ENCODE measurements at places on chromosomes 4 and X. TPM values are rescaled to one million over a fixed set of nuclear protein-coding genes. Genes with fewer than 3 reads are reported as not detected.

ETDA gene
- polyA plus RNA-seq, result not detected

AR gene
- not detected for polyA plus RNA-seq

AREG gene
- not detected for polyA plus RNA-seq

HTN3 gene
- not detected for polyA plus RNA-seq

SPATA4 gene
- 0.34 TPM for polyA plus RNA-seq

HSFX4 gene
- not detected for polyA plus RNA-seq

MND1 gene
- 2.4 TPM for polyA plus RNA-seq

NAP1L2 gene
- polyA plus RNA-seq, result 0.12 TPM

LAMTOR3 gene
- 29.7 TPM for polyA plus RNA-seq

- no peak overlapping the region for H3K4me3 ChIP-seq
- H3K36me3 ChIP-seq, result no peaks in the 10 kb centered on the region
- H3K27me3 ChIP-seq, result no peaks in the 10 kb centered on the region
- H3K4me1 ChIP-seq, result no peaks in the 10 kb centered on the region
- no peak for DNase-seq
Measured at GRCh38 chr4:64250061-64250460, 159.2 kb downstream of the TECRL start.

DNA sequence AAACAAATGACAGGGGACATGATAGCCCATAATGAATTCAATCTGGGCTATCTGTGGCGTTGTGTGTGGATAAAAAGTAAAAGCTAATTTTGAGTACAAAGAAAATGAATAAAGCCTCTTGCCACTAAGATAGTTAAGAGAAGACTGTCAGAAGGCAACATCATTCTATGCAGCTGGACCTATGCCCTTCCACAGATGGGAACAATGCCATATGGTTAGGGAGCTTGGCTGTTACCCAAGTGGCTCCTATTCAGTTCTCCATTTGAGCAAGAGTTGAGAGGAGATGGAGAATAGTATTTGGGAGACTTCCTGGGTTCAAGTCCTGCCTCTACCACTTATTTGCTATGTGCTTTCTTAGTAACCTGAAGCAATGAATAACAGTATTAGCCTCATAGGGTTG lies 107.7 kb downstream of the ANXA3 start:
- no peaks in the 10 kb centered on the region for H3K27me3 ChIP-seq
- no peak for DNase-seq
- no peaks in the 10 kb centered on the region for H3K36me3 ChIP-seq
- H3K27ac ChIP-seq, result peak overlapping the region; percentile 64
- H3K4me1 ChIP-seq, result peaks cover 36% of the 10 kb centered on the region

DNA sequence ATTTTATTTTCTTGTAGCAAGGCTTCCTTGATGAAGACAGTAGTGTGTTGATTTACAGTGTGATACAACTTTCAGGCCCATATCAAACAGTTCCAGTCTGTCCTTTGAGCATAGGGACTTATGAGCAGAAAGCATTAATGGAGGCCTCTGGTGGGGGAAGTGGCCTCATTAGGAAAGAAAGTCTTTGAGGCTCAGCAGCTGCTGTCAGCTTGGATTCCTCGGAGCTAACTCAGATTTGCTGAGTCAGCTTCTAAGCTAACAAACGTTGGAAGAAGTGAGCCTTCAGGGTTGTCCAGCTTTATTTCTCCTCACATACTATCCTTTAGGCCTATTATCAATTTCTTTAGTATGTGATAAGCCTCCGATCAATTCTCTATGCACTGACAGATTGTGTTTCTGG lies 15.8 kb upstream of the SFRP2 start:
- H3K36me3 ChIP-seq, result no peaks in the 10 kb centered on the region
- H3K4me1 ChIP-seq, result peaks cover under 1% of the 10 kb centered on the region
- no peak for DNase-seq
- H3K27me3 ChIP-seq, result no peaks in the 10 kb centered on the region
- H3K4me3 ChIP-seq, result no peak overlapping the region
- no peak overlapping the region for H3K27ac ChIP-seq

DNA sequence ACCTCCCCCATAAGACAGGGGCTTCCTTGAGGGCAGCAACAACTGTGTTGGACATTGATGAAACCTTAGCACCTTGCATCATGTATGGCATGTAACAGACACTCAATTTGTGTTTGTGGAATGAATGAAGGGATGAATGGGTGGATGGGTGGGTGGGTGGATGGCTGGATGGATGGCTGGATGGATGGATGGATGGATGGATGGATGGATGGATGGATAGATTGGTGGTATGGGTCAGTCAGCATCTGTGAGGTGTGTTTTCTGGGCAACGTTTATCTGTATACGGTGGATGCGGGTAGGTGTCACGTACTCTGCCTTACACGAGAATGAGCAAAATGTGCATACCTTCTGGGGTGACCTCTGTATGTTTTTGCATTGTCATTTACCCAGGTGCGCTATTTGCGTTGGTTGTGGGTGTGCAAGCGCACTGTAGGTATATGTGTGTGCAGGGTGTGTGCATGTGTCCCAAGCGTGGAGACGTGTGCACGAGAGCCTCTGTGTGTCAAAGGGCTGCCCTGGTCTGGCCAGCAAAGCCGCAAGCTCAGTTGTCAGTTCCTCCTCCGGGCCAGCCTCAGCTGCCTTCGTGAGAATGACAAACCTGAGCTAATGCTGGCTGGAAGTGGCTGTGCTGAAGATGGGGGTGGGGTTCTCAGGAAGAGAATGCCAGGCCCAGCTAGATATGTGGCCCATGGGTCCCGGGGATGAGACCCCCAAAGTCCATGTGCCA lies 26.5 kb downstream of the ELF4 start:
- DNase-seq, result no peak
- H3K27me3 ChIP-seq, result peaks cover 36% of the 10 kb centered on the region
- no peak overlapping the region for H3K27ac ChIP-seq

GRCh38 chrX:18938710-18939109 lies 45.2 kb downstream of the PHKA2 start:
- DNase-seq, result no peak
- H3K4me3 ChIP-seq, result no peak overlapping the region
- H3K27ac ChIP-seq, result no peak overlapping the region
- H3K36me3 ChIP-seq, result peaks cover 15% of the 10 kb centered on the region
- no peaks in the 10 kb centered on the region for H3K4me1 ChIP-seq

DNA sequence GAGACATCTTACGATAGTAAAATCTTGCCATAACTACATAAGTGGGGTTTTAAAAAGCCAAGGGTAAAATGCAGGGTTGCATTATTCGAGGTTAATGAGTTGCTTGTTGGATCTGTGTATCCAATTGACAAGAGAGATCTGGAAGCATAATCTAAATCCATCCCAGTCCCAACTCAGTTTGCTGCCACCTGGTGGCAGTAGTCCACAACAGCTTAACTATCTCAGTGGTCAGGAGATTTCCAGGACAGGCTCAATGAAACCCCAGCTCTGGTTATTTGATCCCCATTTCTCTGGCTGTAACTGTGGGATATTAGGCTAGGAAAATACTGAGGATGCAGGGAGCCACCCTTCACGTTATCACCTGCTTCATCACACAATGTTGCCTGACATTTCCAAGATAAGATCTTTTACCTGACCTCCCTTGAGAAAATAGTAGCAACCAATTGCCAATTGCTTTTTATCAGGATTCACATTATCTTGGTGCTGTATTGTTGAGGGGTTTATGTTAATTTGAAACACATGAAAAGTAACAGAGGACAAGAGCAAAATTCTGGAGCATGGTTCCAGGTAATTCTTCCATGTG lies 88.2 kb upstream of the TNIP3 start:
- no peaks in the 10 kb centered on the region for H3K4me1 ChIP-seq
- H3K27ac ChIP-seq, result no peak overlapping the region
- DNase-seq, result peak; percentile 66
- no peak overlapping the region for H3K4me3 ChIP-seq

GRCh38 chrX:24577091-24577490 lies 70.1 kb downstream of the PCYT1B start:
- no peak for DNase-seq
- H3K36me3 ChIP-seq, result no peaks in the 10 kb centered on the region
- no peaks in the 10 kb centered on the region for H3K4me1 ChIP-seq
- no peak overlapping the region for H3K4me3 ChIP-seq
- no peak overlapping the region for H3K27ac ChIP-seq

GRCh38 chrX:117689956-117690355 lies 426.7 kb downstream of the KLHL13 start:
- no peak overlapping the region for H3K4me3 ChIP-seq
- no peak for DNase-seq
- no peak overlapping the region for H3K27ac ChIP-seq
- no peaks in the 10 kb centered on the region for H3K27me3 ChIP-seq
- no peaks in the 10 kb centered on the region for H3K4me1 ChIP-seq

DNA sequence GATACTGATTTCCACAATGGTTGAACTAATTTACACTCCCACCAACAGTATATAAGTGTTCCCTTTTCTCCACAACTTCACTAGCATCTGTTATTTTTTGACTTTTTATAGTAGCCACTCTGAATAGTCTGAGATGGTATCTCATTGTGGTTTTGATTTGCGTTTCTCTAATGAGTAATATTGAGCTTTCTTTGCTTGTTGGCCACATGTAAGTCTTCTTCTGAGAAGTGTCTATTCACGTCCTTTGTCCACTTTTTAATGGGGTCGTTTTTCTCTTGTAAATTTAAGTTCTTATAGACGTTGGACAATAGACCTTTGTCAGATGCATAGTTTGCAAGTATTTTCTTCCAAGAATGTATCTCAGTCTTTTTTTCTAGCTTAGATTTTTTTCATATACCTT lies 10.0 kb downstream of the FBXW7 start:
- H3K4me3 ChIP-seq, result no peak overlapping the region
- no peak overlapping the region for H3K27ac ChIP-seq
- no peaks in the 10 kb centered on the region for H3K27me3 ChIP-seq
- no peak for DNase-seq
- peaks cover 2% of the 10 kb centered on the region for H3K4me1 ChIP-seq
- no peaks in the 10 kb centered on the region for H3K36me3 ChIP-seq

DNA sequence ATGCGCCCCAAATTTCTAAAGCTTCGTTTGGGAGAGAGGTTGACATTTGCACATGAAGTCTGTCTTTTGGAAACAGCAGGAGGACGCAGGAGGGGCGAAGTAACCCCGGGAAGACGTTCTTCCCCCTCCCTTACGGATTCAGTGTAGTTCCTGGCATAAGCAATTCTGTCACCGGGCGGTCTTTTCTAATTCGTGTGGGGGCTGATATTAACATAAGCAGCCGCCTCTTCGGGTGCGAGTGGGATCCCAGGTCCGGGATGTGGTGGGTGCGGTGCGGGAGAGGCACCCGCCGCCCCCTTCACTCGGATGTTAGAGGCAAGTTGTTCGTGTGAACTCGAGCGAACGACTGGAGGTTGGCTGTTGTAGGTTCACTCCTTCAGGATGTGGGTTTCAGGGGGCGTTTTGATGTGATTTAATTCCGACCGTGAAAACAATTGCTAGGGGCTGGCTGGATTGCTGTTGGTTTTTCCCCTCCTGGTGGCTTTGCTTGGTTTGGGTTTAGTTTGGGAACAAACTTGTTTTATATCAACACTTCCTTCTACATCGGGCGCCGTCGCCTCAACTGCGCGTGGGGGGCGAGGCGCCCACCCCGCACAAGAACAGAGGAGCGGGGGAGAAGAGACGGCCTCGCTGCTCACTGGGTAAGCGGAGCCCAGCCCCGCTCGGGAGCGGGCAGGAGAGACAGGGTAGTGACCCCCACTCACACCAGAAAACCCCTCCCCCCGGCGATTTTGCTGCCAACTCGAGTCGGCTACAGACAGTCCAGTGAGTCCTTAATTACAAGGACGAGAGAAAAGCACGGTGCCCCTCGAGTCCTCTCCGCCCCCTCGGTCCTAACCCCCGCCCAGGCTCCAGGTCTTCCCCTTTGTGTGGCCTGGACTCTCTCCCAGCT lies 2.9 kb upstream of the LEF1 start:
- peaks cover 89% of the 10 kb centered on the region for H3K27me3 ChIP-seq
- H3K27ac ChIP-seq, result no peak overlapping the region
- peak; percentile 27 for DNase-seq
- no peak overlapping the region for H3K4me3 ChIP-seq
- H3K4me1 ChIP-seq, result peaks cover 17% of the 10 kb centered on the region

GRCh38 chr4:48295116-48295515 lies 25.5 kb upstream of the TEC start:
- no peak overlapping the region for H3K4me3 ChIP-seq
- H3K27me3 ChIP-seq, result no peaks in the 10 kb centered on the region
- DNase-seq, result no peak
- H3K4me1 ChIP-seq, result 0 out of 2 replicates have a peak, but pooled peaks cover 3% of the 10 kb centered on the region

GRCh38 chr4:2256781-2257191 lies 5.1 kb downstream of the MXD4 start:
- H3K4me3 ChIP-seq, result no peak overlapping the region
- no peak overlapping the region for H3K27ac ChIP-seq
- H3K36me3 ChIP-seq, result no peaks in the 10 kb centered on the region
- H3K4me1 ChIP-seq, result peaks cover 54% of the 10 kb centered on the region

DNA sequence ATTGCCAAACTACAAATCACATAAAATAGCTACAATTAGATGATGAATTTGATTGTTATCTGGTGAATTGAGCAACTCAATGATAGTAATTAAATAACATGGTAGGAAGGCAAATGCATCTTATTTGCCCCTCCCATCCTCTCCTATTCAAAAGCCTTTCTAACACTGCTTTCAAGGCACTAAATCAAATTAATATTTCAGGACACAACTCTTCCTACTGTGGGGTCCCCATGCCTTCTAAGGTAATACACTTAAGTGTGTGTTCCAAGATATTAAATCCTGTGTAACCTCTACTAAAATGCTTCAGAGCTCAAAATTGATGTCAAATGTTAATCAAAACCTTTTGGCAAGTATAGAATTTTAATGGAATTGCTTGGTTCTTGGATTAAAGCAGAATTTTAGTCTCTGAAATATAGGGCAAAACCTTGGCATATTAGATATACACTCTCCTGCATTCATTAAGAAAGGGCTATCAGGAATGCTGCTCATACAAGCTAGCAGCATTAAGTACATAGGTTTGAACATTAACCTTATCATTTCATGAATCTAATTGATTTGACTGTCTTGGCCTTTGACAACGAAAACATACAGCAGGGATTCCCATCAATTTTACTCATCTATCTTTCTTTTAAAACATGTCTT lies 371.8 kb upstream of the GALNTL6 start:
- H3K27ac ChIP-seq, result no peak overlapping the region
- no peaks in the 10 kb centered on the region for H3K36me3 ChIP-seq
- no peaks in the 10 kb centered on the region for H3K4me1 ChIP-seq

- no peak for DNase-seq
- H3K27ac ChIP-seq, result no peak overlapping the region
- no peaks in the 10 kb centered on the region for H3K36me3 ChIP-seq
- H3K4me1 ChIP-seq, result no peaks in the 10 kb centered on the region
- no peaks in the 10 kb centered on the region for H3K27me3 ChIP-seq
Measured at GRCh38 chr4:23365871-23366556, 523.8 kb downstream of the PPARGC1A start.

DNA sequence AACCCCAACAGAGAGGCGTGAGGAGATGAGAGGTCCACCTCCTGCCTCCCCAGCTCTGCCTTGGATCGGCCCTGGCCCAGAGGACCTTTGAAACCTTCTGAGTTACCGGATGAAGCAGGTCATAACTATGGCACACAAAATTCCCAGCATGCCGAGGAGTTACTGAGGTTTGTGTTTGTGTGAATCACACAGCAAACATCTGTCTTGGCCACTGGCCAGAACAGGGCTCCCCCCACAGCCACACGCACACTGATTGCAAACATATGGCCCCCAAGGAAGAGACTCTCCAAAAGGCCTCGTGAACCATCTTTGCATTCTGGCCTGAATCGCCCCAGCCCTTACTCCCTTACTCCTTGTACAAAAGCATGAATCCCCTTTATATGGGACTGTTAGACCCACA lies 18.9 kb downstream of the RPS4X start:
- no peak overlapping the region for H3K27ac ChIP-seq
- H3K4me1 ChIP-seq, result no peaks in the 10 kb centered on the region
- H3K36me3 ChIP-seq, result no peaks in the 10 kb centered on the region
- no peak overlapping the region for H3K4me3 ChIP-seq
- no peaks in the 10 kb centered on the region for H3K27me3 ChIP-seq
- DNase-seq, result peak; percentile 52

- no peaks in the 10 kb centered on the region for H3K4me1 ChIP-seq
- H3K27ac ChIP-seq, result no peak overlapping the region
- no peaks in the 10 kb centered on the region for H3K36me3 ChIP-seq
- DNase-seq, result no peak
- H3K27me3 ChIP-seq, result no peaks in the 10 kb centered on the region
Measured at GRCh38 chr4:26380740-26381139, 59.9 kb downstream of the RBPJ start.

All from SK-N-SH (cell line).